ENCODE measurements at places on chromosomes 16 and 17. TPM values are rescaled to one million over a fixed set of nuclear protein-coding genes. Genes with fewer than 3 reads are reported as not detected.

DNA sequence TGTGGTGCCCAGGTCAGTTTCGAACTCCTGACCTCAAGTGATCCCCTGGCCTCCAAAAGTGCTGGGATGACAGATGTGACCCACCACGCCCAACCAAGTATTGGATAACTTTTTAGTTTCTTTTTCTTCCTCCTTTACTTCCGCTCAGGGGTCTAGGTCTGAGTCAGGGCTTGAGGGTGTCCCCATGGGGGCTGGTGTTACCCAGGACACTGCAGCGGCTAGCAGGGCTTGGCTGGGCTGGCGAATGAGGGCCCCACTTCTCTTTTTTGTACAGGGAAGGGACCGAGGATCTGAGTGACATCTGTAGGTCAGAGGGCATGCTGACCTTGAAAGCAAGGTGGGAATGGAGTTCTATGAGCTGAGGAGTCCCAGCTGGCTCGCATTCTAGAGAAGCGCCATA is 24.9 kb downstream of the RAB11FIP3 start:
- no peaks in the 10 kb centered on the region for H3K36me3 ChIP-seq
- no peak overlapping the region for H3K4me3 ChIP-seq
- H3K27me3 ChIP-seq: no peaks in the 10 kb centered on the region
- DNase-seq: no peak
- H3K4me1 ChIP-seq: no peaks in the 10 kb centered on the region

ALKBH5 gene
- total RNA-seq: 136 TPM

DNA sequence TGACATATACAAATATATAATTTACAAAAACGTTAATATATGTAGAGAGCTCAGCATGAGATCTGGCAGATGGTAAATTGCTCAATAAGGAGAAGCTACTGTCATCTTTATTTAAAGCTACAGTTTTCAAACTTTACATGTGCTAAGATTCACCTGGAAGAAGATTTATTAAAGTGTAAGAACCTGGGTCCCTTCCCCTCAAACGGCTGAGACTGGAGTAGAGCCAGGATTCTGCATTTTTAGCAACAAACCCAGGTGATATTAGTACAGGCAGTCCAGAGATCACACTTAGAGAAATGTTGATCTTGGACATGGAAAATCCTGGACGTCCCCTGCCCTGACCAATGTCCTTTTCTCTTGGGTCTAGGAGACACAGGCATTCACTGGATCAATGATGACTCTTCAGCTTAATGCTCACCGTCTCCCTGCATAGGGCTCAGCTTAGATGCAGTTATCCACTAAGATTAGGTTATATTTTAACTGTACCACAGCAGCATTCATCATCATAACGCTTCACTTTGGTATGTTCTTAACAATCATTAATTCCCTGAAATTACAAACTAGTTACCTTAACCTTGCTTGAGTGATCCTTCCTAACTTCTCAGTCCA is 20.4 kb downstream of the CDR2 start:
- no peaks in the 10 kb centered on the region for H3K4me1 ChIP-seq
- H3K27me3 ChIP-seq: no peaks in the 10 kb centered on the region
- no peaks in the 10 kb centered on the region for H3K36me3 ChIP-seq
- DNase-seq: no peak
- peak overlapping the region; percentile 22 for H3K27ac ChIP-seq

DNA sequence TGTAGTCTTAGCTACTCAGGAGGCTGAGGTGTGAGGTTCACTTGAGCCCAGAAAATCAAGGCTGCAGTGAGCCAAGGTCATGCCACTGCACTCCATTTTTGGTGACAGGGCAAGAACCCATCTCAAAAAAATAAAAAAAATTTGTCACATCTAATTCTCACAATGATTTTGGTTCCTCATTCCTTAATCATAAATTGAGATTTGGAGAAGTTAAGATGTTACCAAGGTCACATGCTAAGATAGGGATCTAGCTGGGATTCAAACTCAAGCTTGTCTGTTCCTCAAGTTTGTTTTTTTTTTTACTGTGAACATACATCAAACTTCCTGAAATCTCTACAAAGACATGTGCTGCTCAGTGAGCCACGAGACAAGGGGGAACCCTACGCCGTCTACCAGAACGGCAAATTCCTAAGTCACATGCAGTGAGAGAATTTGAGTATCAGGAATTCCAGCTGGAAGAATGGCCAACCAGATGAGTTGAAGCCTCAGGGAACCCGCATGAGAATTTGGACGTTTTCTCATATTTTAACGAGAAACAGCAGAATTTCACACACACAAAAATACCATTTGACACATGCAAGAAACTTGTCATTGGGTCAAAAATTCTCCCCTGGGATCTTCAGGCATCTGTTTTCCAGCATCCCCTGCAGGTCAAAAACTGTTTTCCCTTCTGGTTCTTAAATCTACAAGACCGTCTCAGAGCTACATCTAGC is 414.1 kb upstream of the GOT2 start:
- no peaks in the 10 kb centered on the region for H3K4me1 ChIP-seq
- H3K27me3 ChIP-seq: no peaks in the 10 kb centered on the region
- H3K27ac ChIP-seq: no peak overlapping the region
- no peak for DNase-seq
- no peak overlapping the region for H3K4me3 ChIP-seq
- no peaks in the 10 kb centered on the region for H3K36me3 ChIP-seq

DNA sequence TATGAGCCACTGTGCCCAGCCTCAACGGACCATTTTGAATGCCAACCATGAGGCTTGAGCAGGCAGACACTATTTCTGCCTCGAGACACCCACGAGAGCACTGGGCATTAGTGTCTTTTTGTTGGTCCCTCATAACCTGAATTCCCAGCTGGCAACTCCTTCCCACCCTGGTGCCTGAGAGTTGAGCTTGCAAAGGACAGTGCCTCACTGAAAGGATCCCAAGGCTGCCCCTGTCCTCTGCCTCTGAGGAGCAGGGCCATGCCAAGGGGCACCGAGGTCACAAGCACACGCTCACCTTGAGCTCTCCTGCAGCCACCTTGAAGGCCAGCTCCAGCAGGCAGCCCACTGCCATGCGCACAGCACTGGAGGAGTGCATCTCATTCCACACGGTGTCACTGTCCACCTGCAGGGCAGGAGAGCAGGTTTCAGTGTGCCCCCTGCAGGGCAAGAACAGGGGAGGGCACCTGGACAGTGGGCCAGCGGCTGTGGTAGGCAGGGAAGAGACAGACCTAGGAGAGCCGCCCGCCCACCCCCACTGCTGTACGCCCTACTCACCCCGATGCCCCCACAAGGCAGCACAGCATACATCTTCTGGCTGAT is 12.8 kb downstream of the G6PC3 start:
- H3K27ac ChIP-seq: no peak overlapping the region
- no peak for DNase-seq
- H3K27me3 ChIP-seq: no peaks in the 10 kb centered on the region
- no peaks in the 10 kb centered on the region for H3K36me3 ChIP-seq
- H3K4me3 ChIP-seq: no peak overlapping the region

DNA sequence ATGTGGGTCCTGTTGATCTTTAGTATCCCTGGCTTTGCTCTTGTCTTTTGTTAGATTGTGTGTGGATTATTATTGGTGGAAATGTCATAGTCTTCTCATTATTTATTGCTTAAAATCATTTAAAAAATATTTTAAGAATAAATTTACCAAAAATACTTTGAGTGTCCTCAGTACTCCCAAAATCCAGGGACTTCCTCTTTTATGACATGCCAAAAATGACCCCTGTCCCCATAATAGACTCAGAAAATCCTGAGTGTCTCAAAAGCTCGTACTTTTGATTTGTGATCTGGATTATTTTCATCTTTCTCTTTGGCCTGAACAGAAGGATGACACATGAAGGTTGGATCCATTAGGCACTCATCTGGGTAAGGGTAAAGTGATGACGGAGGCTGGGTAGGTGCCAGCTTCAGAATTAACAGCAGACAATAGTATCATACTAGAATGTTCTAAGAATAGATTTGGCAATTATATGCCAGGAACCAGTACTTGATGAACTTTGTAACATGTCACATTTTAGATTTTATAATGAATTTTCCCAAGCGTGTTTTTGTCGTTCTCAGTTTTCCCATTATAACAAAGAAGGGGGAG is 602.2 kb upstream of the CDH8 start:
- H3K4me1 ChIP-seq: no peaks in the 10 kb centered on the region
- DNase-seq: no peak
- no peaks in the 10 kb centered on the region for H3K27me3 ChIP-seq
- H3K4me3 ChIP-seq: no peak overlapping the region

DNA sequence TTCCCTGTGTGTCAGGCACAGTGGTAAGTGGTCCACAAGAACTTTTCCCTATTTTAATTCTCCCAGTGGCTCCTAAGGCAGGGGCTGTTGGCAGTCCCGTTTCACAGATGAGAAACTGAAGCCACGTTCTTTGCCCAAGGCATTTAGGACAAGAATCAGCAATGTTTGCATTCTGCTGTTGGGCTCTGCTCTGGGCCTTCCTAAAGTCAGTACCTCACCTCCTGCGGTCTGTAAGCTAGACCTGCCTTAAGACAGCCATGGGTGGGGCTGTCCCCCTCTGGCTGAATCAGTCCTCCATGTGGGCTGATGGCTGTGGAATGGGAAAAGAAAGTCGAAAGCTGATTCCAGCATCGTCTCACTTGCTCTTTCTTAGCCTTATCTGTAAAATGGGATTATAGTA is 304.8 kb downstream of the MAF start:
- H3K4me3 ChIP-seq: no peak overlapping the region
- no peak overlapping the region for H3K27ac ChIP-seq
- H3K4me1 ChIP-seq: no peaks in the 10 kb centered on the region
- no peak for DNase-seq
- H3K27me3 ChIP-seq: no peaks in the 10 kb centered on the region

GPR179 gene
- 5.3 TPM for total RNA-seq

YBX2 gene
- 4.4 TPM for total RNA-seq

IGSF6 gene
- total RNA-seq: 0.59 TPM

GRCh38 chr17:38915639-38915995 is 9.8 kb upstream of the LASP1NB start:
- H3K4me1 ChIP-seq: peaks cover 19% of the 10 kb centered on the region
- no peak overlapping the region for H3K27ac ChIP-seq
- H3K27me3 ChIP-seq: no peaks in the 10 kb centered on the region
- DNase-seq: no peak

MYH1 gene
- total RNA-seq: not detected

DNA sequence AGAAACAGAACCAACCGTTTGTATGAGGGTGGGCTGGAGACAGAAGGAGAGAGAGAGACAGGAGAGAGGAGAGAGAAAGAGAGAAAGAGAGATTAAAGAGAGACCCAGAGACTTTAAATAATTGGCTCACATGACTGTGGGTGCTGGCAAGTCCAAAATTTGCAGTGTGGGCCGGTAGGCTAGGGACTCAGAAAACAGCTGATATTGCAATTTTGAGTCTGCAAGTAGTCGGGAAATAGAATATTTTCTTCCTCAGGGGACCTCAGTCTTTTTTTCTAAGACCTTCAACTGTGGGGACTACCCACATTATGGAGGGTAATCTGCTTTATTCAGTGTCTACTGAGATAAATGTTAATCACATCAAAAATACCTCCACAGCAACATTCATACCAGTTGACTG is 1439.0 kb downstream of the CDH11 start:
- H3K4me3 ChIP-seq: no peak overlapping the region
- H3K4me1 ChIP-seq: no peaks in the 10 kb centered on the region
- DNase-seq: no peak

GRCh38 chr16:60170196-60170595 is 1436.1 kb upstream of the GOT2 start:
- no peaks in the 10 kb centered on the region for H3K27me3 ChIP-seq
- no peaks in the 10 kb centered on the region for H3K4me1 ChIP-seq

GRCh38 chr17:10793816-10794215 is 10.1 kb downstream of the TMEM238L start:
- H3K36me3 ChIP-seq: no peaks in the 10 kb centered on the region
- H3K27ac ChIP-seq: no peak overlapping the region
- DNase-seq: no peak
- peaks cover 5% of the 10 kb centered on the region for H3K4me1 ChIP-seq
- no peaks in the 10 kb centered on the region for H3K27me3 ChIP-seq

DNA sequence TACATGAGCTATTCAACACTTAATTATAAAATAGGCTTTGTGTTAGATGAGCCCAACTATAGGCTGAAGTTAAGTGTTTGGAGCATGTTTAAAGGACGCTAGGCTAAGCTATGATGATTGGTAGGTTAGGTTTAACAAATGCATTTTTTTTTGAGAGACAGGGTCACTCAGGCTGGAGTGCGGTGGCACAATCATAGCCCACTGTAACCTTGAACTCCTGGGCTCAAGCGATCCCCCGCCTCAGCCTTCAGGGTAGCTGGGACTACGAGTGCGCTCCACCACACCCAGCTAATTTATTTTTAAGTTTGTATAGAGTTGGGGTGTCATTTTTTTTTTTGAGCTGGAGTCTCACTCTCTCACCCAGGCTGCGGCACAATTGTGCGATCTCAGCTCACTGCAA is 19.3 kb upstream of the GPRC5C start:
- H3K27me3 ChIP-seq: no peaks in the 10 kb centered on the region
- DNase-seq: no peak
- H3K36me3 ChIP-seq: no peaks in the 10 kb centered on the region
- H3K27ac ChIP-seq: no peak overlapping the region
- H3K4me3 ChIP-seq: no peak overlapping the region

DNA sequence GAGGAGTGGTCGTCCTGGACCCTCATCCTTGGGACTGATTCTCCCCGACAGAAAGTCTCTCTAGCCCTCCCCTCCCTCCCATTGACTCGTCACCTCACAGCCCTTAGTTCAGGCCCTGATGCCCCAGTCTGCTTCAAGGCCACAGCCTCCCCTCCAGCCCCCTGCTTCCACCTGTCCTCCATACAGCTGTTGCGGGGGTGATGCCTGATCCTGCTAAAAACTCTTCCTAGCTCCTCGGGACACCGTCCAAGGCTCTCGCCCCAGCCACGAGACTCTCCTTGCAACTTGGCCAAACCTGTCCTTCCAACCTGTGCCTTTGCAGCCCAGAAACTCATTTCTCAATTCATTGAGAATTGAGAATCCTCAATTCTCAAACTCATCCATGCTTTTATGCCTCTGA is 6.8 kb downstream of the STAC2 start:
- H3K27me3 ChIP-seq: no peaks in the 10 kb centered on the region
- H3K4me3 ChIP-seq: no peak overlapping the region
- H3K4me1 ChIP-seq: no peaks in the 10 kb centered on the region
- DNase-seq: no peak

HOXB4 gene
- total RNA-seq: 5.5 TPM

KRT31 gene
- total RNA-seq: not detected

GRCh38 chr17:5364696-5365095 is 54.8 kb downstream of the NUP88 start:
- no peak overlapping the region for H3K4me3 ChIP-seq
- H3K27ac ChIP-seq: no peak overlapping the region
- no peak for DNase-seq
- no peaks in the 10 kb centered on the region for H3K4me1 ChIP-seq

EVPLL gene
- not detected for total RNA-seq

NDUFAF8 gene
- 1.8 TPM for total RNA-seq

GRB7 gene
- 3.0 TPM for total RNA-seq

Measured in uterus (tissue), 4 donors.